ENCODE measurements at places on chromosomes 3 and 15. TPM values are rescaled to one million over a fixed set of nuclear protein-coding genes. Genes with fewer than 3 reads are reported as not detected.
A peak's percentile ranks its signal among the peaks of the same experiment; 100 is the strongest.

DNA sequence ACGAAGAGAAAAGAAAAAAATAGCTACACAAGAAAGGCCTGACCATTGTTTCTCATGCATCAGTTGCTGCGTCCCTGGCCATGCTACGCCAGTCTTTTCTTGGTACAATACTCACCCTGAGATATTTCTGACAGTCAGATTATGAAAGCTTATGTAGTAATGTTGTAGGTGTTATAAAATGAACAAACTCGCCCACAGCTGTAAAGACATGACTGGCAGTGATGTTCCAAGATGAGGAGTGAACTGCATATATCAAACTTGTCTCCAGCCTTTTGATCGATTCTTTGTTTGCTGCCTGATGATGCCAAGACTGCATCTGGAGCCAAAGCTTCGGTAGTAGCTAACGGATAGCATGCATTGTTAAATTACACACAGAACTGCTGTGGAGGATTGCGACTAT, 822.7 kb downstream of the TUSC7 start:
- no peaks in the 10 kb centered on the region for H3K4me1 ChIP-seq
- H3K4me3 ChIP-seq: no peak overlapping the region
- no peaks in the 10 kb centered on the region for H3K36me3 ChIP-seq
- H3K27me3 ChIP-seq: no peaks in the 10 kb centered on the region

Gene GPR171
- not detected for total RNA-seq

DNA sequence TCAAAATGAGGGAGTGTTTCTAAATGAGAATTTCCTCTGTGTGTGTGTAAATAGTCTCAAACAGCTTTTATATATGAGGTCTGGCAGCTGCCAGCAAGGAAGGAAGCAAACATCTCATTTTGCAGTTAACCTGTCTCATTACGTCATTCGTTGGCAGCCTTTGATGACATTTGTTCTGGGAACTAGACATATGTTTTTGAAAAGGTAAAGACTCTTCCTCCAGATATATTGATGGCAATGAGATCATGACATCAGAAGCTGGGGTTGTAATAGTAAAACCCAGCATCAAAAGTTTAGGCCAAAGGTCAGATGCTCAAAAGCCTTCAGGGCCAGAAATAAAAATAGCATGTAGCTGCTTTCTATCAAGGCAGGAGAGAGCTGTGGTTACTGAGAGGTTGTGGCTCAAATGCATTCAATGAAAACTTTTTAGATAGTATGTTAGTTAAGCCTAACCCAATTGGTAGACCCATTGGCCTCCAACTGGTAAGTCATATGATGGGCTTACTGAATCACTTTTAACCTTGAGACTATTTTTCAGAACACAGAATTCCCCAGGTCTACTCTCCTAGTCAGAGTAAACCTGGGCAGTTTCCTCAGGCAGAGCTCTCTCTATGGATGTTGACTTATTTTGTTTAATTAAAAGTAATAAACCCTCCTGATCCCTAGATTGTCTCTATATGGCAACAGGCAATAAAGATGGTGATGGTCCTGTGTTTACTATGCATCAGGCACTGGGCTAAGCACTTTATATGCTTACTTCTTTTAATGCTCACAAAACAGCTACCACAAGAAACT, 386.5 kb upstream of the CFAP20DC start:
- H3K27me3 ChIP-seq: no peaks in the 10 kb centered on the region
- no peak overlapping the region for H3K27ac ChIP-seq
- no peaks in the 10 kb centered on the region for H3K36me3 ChIP-seq
- no peak overlapping the region for H3K4me3 ChIP-seq
- no peak for DNase-seq

Gene LYZL4
- not detected for total RNA-seq

Gene EXD1
- not detected for total RNA-seq

Gene CPNE9
- total RNA-seq: not detected

DNA sequence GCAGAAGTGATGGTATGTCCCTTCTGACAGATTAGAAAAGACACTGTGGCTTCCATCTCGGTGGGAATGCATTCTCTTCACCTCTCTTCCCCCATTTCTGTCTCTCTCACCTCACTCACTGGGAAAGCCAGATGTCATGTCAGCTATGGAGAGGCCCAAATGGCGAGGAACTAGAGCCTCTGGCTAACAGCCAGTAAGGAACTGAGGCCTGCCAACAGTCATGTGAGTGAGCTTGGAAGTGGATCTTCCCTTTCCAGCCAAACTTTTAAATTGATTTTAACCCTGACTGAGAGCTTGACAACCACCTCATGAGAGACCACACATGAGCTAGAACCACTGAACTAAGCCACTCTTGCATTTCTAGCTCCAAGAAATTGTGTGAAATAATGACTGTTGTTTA, 35.2 kb upstream of the CDAN1 start:
- no peak overlapping the region for H3K27ac ChIP-seq
- no peaks in the 10 kb centered on the region for H3K36me3 ChIP-seq
- H3K27me3 ChIP-seq: no peaks in the 10 kb centered on the region
- no peak overlapping the region for H3K4me3 ChIP-seq
- H3K4me1 ChIP-seq: no peaks in the 10 kb centered on the region
- no peak for DNase-seq

DNA sequence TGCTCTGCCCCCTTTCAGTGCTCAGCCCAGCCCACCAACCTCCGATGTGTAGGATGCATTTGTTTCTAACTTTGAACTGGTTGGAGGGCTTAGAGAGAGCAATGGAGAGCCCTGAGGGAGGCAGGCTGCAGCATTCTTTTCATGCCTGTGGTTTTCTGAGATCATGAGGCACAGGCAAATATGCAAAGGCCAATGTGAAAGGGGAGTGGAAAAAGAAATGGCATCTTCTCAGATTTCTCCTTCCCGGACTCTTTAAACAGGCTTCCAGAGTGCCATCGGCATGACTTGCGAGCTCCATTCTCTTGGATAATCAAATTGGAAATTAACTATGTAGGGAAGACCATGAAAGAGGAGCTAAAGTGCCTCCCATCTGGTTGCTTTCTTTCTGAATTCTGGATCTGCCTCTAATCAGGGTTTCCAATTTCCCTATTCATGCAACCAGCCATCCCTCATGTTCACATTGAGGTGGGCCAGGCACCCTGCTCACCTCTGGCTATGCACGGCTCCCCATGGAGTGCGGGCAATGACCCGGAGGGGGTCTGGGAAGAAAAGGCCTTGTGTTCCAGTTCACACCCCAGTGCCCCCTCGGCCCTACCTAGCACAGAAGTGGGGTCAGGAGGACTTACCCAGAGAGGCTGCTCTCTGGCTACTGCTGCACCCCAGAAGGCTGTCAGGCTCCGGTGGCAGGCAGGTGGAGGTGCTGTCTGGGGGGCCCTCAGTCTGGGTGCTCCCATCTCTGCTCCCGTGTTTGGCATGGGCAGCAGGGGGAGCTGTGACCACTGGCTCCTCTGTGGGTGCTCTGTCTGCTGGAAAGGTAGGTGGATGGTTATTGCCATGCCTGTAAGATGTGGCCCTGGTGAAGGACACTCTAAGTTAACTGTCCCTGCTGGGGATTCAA, 16.1 kb downstream of the AMOTL2 start:
- H3K27ac ChIP-seq: peak overlapping the region; percentile 92
- peak; percentile 93 for DNase-seq
- H3K27me3 ChIP-seq: no peaks in the 10 kb centered on the region
- H3K36me3 ChIP-seq: peaks cover 86% of the 10 kb centered on the region
- H3K4me3 ChIP-seq: peak overlapping the region; percentile 24

Gene TICRR
- 2.3 TPM for total RNA-seq

DNA sequence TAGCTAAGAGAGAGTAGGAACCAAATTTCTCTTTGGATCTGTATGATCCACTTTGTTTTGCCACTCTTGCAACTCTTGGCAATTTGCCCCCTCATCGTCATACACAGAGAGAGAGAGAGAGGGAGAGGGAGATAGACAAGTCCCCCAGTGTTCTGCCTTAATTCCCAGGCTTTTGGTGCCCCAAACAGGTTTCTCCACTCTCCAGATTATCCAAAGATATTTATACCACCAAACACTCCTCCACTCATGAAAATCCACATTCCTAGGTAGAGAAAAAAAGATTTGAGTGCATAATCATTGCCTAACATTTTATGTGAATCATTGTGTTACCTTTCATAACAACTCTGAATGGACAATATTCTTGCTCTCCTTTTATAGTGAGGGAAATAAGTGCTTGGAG, 15.3 kb downstream of the ACP3 start:
- DNase-seq: peak; percentile 22
- H3K27me3 ChIP-seq: no peaks in the 10 kb centered on the region
- H3K4me3 ChIP-seq: no peak overlapping the region
- 0 out of 2 replicates have a peak, but pooled peaks cover 6% of the 10 kb centered on the region for H3K4me1 ChIP-seq
- no peak overlapping the region for H3K27ac ChIP-seq
- no peaks in the 10 kb centered on the region for H3K36me3 ChIP-seq

Gene CRTC3
- total RNA-seq: 18.6 TPM

DNA sequence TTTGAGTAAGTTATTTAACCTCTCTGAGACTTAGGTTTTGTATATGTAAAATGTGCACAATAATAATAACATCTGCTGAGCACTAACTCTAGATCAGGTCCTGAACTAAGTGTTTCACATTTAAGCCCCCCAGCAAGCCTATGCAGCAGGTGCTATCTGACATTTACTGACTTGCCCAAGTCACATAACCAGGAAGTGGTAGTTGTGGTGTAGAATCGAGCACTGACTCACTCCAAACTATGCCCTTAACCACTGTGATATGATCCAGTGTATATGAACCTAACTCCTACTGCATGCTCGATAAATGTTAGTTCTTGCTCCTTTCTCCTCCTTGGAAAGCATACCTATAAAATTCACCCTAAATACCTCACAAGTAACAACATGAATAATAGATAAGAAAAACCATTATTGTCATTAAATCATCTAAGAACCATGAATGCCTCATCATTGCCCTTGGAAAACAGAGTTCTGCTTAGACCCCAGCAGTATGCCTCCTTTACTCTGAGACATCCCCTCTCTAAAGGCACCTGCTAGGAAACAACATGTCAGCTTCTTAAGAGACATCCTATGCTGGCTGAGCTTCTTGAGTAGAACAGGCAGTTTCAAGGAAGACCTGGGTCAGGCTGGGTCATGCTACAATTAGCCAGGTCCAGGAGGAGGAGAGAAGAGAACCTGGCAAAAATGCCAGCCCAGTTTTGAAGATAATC, 3.0 kb upstream of the SHC4 start:
- no peaks in the 10 kb centered on the region for H3K36me3 ChIP-seq
- no peak overlapping the region for H3K27ac ChIP-seq

DNA sequence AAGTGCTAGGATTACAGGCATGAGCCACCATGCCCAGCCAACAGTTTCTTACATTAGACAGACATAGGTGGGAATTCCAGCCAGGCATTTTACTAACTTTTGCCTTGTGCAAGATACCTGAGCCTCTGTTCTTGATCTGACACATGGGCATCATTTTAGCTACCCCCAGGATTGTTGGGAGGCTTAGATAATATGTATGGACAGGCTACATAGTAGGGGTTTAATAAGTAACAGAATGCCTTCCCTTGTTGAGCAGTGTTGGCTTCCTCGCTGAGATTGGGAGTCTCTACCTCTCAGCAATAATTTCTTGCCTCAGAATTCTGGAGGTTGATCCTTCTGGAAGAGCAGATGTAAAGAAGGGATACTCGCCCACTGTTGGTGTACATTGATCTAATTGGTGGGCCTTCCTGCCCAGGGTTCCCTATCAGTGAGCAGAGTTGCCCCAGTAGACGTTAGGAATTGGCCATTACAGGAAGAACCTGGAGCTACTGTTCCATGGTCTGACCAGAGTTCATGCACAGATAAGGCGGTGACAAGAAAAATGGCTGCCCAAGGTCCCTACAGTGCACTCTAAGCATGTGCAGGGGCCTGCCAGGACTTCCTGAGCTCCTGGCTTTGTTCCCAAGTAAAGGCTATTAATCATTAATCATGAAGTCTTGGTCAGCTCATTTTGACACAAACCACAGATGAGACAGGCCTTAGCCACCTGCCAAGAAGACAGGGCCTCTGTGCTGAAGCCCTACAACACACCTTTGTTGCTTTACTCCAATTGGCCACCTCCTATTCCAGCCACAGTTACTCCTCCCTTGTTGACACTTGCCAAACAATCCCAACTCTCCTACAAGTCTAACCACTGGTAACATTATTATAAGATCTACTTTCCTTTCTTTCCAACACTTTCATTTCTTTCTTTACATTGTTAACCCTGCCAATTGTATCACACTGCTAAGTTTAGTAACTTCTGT, 5.0 kb upstream of the IL17RE start:
- H3K36me3 ChIP-seq: peaks cover 12% of the 10 kb centered on the region
- DNase-seq: no peak
- H3K27ac ChIP-seq: no peak overlapping the region
- H3K4me3 ChIP-seq: no peak overlapping the region
- peaks cover 12% of the 10 kb centered on the region for H3K4me1 ChIP-seq

Gene DNAH12
- not detected for total RNA-seq

All from GM23248 (cell line).